ENCODE measurements at places on chromosomes 4 and X.

- DNase-seq = peak; percentile 33
Measured at GRCh38 chr4:127249066-127249766, 383.5 kb upstream of the INTU start.

- DNase-seq = no peak
Measured at GRCh38 chr4:119529788-119530187, 98.8 kb downstream of the PDE5A start.

- no peak for DNase-seq
Measured at GRCh38 chr4:139689093-139689722, 23.6 kb downstream of the MGST2 start.

DNA sequence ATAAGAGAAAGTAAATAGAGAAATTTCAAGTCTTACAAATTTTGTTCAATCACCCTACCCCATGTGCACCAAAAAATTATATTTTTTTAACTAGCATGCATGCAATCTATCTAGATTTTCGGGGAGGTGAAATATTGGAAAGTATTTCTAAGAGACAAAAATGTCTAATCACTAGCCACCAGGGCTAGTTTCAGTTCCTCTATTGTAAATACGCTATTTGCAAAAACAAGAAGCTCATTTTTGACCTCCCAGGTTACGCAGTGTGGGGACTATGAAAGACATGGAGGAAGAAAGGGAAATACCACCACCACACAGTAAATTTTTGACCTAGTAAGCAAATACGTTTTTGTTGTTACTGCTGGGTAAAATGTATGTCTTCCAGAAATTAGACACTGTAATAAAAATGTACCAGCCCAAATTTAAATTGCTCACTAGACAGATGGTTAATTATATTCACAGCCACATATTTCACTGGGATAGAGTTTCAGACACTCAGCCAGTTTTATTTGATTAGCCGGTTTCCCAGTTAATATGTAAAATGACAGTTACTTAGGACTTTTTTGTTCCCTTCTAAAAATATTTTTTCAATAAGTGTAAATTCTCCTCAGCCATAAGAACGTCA lies 2.2 kb downstream of the NEXMIF start:
- no peak for DNase-seq

GRCh38 chr4:118918388-118918787 lies 29.7 kb downstream of the SYNPO2 start:
- peak; percentile 94 for DNase-seq

DNA sequence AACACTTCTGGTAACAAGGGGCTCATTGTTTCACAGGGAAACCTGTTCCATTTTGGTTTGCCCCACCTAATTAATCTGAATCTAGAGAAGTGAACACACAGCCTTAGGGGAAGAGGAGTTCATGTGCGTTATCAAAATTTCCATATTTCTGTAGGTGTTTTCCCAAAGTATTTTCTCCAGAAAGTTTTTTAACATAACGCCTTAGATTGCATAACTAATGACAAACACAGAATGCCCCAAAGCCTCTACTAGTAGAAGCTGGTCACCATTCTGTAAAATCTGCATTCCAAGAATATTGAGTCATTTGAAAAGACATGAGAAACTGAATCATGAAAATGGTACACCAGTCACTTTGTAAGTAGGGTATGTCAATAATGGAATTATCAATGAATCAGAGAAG lies 41.1 kb downstream of the IL13RA2 start:
- peak; percentile 54 for DNase-seq

- DNase-seq = no peak
Measured at GRCh38 chrX:112051576-112051975, 31.0 kb downstream of the TRPC5 start.
